Left cardiac atrium (tissue), 4 donors: ENCODE measurements at places on chromosomes 5 and 9. TPM values are rescaled to one million over a fixed set of nuclear protein-coding genes. Genes with fewer than 3 reads are reported as not detected.

RAD50 gene
- total RNA-seq: 26.7 TPM

DNA sequence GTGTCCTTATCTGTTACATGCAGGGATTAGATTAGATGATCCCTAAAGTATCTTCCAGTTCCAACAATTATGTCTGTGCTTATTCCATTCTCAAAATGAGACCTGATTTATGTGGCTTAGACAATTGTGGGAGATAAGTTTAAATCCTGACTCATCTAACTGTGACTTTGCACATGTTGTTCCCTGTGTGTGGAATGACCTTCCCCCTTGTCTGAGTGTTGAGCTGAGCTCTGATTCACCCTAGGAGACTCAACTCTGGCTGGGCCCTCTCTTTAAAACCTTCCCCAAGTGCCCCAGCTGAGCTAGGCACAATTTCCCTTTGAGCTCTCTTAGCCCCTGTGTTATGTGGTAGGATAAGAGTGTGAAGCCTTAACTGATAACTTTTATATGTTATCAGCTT, 118.9 kb upstream of the ELL2 start:
- no peak for DNase-seq

DNA sequence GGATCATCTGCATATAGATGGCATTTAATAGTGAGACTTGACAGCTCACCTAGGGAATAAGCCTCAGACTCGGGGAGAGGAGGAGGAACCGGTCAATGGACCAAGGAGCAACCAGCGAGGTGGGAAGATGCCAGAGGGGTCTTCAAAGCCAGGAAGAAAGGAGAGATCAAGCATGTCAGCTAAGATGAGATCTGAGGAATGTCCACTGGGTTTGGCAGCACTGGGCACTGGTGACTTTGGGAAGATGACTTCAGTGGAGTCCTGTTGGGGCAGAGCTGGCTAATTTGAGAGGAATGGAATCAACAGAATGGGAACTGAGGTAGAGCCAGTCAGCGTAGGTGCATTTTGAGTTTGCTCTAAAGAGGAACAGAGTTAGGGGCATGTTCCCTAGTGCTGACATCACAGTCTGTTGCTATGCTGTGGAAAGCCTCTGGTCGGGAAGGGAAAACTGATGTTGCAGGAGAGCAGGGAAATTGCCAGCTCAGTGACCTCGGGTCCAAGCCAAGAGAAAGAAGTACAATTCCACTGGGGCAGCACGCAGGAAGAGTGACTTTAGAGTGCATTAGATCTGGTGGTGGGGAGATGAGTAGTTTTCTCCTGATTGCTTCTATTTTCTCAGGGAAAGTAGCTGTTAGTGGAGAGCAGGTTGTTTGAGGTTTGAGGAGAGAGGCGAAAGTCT, 56.9 kb downstream of the ZNF618 start:
- no peak for DNase-seq

DNA sequence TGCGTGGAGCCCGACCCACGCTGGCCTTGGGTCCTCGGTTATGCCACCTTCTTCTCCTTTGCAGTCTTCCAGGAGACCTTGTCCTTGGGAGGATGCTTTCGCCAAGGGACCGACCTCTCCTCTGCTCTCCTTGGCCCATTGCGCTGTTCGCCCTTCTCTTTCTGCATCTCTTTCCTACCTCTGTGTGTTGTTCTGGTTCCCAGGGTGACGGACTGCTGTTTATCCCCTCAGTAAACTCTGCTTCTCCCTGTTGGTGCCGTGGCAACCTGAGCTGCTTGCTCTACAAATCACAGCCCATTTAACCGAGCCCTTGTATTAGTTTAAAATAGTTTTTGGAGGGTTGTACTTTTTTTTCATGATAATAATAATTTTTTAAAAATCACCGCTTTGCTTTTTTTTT, 97.9 kb downstream of the DAPK1 start:
- DNase-seq: no peak

DNA sequence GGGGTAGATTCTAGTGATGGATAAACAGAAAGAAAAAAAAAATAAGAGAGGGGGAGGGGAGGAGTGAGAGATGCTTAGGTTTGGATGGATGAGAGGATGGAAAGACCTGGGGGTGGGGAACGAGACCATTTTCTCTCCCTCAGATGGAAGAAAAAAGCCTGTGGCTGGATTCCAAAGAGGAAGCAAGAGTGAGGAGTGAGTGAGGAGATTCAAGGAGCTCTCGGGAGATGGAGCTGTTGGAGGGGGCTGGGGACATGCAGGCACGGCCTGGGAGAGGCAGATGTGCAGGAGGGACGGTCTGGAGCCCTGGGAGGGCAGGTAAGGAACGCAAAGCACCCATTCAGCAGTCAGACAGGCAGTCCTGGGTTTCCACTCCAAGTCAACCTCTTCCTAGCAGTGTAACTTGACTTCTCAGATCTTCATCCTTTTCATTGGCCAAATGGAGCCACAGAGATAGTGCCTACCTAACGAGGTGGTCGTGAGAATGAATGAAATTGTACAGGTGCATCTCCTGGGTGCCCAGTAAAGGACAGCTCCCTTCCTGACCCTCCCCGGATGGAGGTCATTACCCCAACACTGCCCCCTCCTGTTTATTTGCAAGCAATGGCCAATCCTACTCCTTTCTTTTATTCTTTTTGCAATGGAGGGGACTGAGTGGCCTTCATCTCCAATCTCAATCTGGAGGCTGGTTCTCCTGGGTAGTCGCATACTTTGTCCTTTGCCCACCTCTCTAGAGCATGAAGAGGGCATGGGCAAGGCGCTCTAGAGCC, 52.2 kb downstream of the PCDH1 start:
- DNase-seq: no peak

DNA sequence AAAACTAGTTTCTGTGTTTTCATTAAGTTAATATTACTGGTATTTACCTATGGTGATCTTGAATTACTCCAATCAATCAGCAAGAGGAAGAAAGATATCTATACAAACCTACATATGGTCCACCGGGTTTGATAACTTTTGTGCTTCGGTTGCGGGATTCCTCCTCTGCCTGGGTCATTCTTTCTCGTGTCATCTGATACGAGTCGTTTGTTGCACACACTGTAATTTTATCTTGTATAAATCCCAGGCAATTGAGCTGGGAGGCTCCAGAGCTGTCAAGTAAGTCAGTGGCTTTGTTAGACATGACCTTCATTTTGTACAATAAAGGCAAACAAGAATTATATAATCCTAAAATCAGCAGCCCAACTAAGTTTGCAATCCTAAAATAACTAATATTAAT, 48.0 kb downstream of the ELL2 start:
- no peak for DNase-seq

DNA sequence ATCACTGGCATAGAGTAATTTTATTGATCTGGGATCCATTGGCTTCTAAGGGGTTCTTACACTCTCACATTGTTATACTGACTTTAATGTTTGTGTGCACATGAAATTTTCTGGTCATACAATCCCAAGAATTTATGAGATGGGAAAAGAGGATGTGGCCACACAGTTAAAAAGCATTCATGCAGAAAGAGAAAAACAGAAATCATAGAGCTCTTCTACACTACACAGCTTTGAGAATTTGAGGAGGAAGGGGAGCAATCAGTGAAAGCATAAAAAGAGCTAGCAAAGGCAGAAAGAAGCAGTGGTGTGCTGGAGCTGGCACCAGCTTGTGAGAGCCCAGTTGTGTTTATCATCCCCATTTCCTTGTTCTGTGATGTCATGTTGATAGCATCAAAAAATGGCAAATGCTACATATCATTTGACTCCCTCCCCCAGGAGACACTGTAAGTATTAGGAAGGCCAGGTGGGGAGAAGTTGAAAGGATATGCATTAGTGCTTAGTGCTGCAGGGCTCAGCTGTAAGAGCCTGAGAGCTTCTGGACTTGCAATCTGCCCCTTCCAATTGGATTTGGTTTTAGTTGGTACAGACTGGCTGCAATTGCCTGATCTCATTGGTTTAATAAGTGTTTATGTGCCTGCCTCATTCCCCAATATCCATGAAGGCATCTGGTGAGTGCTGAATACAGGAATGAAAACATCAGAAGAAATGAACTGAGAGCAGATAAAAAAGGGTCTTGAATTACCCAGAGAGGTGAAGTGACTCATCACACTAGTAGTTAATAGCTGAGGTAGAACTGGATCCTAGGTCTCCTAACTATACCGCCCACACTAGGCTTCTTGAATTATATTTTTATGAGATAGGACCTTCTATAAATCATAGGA, 30.9 kb downstream of the RHOBTB3 start:
- DNase-seq: no peak

DNA sequence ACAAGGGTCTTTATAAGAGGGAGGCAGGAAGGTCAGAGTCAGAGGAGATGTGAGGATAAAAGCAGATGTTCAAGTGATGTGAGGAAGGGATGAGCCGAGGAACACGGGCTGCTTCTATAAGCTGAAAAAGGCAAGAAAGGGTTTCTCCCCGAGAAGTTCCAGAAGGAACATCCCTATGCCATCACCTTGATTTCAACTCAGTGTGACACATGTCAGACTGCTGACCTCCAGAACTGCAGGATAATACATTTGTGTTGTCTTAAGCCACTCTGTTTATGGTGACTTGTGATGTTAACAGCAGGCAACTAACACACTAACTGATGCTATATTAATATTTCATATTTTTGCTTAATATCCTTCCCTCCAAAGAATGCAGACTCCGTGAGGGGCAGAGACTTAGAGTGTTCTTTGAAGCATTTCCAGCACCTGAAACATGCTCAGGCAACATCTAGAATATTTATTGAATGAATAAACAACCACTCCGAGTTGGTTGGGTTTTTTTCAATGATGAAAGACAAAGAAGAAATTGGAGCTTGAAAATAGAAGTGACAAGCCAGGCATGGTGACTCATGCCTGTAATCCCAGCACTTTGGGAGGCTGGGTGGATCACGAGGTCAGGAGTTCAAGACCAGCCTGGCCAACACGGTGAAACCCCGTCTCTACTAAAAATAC, 77.6 kb upstream of the ADRA1B start:
- DNase-seq: no peak

ZNF454 gene
- 2.0 TPM for total RNA-seq

DNA sequence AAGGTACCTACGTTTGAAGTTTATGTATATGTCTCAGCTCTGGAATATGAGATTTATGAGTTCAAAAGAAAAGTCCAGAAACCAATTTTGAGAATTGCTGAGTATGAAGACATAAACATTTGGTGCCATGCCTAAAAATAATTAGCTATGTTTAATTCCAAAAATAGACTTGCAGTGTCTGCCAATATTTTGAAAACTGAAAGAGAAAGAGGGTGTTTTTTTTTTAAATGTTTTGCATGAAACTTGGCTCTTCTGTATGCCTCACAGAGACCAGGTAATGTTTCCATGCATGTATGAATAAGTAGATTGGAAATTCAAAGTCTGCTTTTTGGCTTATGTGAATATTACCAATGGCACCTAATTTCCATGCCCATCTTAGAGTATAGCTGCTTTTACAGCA, 634.4 kb upstream of the C9orf72 start:
- DNase-seq: no peak

DNA sequence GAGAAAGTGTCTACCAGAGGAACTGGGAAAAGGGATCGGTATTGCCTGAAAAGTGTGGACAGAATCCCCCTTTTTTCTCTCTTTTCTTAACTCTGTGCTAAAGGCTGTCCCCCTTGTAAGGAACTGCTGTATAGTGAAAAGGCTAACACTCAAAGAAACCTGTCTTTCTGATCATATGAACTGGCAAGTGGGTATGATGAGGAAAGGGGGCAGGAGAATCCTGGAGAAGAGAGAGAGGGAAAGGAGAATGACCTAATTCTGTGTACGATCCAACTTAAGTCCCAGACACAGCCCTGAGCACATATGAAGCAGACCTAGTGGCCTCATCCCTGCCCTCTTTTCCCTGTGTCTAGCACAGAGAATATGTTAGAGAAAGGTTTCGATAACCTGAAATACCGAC, 967 bp downstream of the ANKRD31 start:
- DNase-seq: no peak

GRCh38 chr9:33125461-33125860, 41.7 kb downstream of the B4GALT1 start:
- no peak for DNase-seq

DNA sequence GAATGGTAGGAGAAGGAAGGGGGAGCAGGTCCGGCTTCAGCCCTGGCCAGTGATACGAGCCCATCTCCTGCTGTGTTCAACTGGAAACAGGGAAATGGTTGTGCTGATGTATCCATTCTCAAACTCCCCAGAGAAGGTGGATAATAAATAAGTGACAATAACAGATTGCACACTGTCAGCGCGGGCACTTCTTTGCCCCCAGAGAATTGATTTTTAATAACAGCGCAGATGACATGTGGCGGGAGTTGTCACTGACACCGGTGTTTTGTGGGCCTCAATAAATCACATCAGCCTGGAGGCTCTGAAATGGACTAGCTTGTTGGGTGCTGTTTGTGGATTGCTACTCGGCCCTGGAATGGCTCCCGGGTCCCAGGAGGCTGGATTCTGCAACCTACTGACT, 141.4 kb upstream of the PANK3 start:
- DNase-seq: no peak

FOXD4L4 gene
- 0.24 TPM for total RNA-seq

MSANTD3 gene
- total RNA-seq: 25.9 TPM

- DNase-seq: no peak
Observed at GRCh38 chr9:36164989-36165388, 4.2 kb upstream of the CCIN start.

- DNase-seq: no peak
Observed at GRCh38 chr9:117763314-117763713, 59.1 kb downstream of the TLR4 start.

GRCh38 chr5:143182901-143183820, 220.3 kb downstream of the NR3C1 start:
- DNase-seq: peak; percentile 47

DNA sequence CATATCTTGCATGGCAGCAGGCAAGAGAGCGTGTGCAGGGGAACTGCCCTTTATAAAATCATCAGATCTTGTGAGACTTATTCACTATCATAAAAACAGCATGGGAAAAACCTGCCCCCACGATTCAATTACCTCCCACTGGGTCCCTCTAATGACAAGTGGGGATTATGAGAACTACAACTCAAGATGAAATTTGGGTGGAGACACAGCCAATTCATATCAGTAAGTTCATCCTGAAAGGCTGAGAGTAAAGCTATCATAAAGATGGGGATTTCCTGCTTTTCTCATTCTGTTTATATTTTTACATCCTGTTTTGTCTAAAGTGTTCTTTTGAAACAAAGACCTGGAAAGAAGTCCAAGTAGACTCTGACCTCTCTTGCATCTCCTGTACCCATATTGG, 28.9 kb upstream of the IL33 start:
- DNase-seq: no peak

DNA sequence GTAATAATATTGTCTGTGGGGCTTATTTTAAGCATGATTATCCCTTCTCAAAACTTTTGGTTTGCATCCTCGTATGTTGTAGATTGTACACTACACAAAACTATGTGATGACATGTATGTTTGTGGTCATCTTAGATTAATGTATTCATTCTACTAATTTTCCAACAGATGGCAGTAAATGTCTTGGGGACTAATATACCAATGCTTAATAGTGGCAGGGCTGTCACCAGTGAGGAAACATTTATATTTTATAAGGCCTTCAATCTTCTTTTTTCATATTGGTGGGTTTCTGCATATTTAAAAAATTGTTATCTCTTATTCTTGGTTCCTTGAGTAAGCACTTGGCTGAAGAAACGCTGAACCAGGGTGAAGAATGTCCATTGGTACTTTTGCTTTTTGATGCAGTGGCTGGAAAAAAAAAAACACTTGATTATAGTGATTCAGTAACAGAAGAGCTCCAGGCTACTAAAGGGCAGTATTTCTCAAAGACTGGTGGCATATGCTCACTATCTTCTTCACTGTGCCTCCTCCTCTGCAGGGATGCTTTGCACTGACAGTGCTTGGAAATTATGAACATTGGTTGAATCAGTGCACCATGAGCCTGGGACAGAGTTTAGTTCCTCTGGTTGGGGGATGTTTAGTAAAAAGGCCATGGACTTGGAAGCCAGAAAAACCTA, 530.3 kb downstream of the RASEF start:
- no peak for DNase-seq

RLN1 gene
- 0.34 TPM for total RNA-seq
